Activated T-helper 1 cell treated with anti-CD3 and anti-CD28 coated beads, Interleukin-12 subunit alpha, Interleukin-12 subunit beta, Interleukin-2, Interleukin-4 antibody, amounts not matched to agents 30 ng/mL and 10 ng/mL and 1 ng/mL, durations not matched to agents 14 hours and 24 hours and 36 hours (primary cell): ENCODE measurements at places on chromosomes 13 and 19. TPM values are rescaled to one million over a fixed set of nuclear protein-coding genes. Genes with fewer than 3 reads are reported as not detected.

DNA sequence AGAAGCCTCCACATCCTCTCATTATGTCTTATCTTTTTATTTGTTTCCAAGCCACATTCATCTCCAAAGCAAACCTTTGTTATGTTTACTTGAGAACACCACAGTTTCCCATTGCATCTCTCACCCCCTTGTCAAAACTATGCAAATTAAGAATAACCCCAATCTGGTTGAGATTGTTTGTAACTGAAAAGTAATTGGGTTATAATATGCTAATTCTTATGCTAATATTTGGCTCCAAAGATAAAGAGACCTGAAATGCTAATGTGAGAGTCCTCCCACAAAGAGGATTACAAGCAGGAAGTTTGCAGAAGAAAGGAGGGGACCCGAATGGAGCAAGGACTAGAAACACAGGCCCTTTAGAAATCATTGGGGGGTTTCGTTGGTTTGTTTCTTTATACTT lies 92.9 kb upstream of the UBL3 start:
- H3K27ac ChIP-seq, result no peak overlapping the region
- H3K4me3 ChIP-seq, result no peak overlapping the region
- peaks cover 4% of the 10 kb centered on the region for H3K4me1 ChIP-seq
- H3K36me3 ChIP-seq, result peaks cover 3% of the 10 kb centered on the region
- peaks cover 5% of the 10 kb centered on the region for H3K27me3 ChIP-seq

GRCh38 chr13:66821551-66821950 lies 408.6 kb downstream of the PCDH9 start:
- H3K27me3 ChIP-seq, result no peaks in the 10 kb centered on the region
- no peak overlapping the region for H3K4me3 ChIP-seq
- H3K27ac ChIP-seq, result no peak overlapping the region
- no peaks in the 10 kb centered on the region for H3K4me1 ChIP-seq

Gene CEACAM4
- not detected in 2 replicates for total RNA-seq

Gene UBE2L5
- not detected in 2 replicates for total RNA-seq

- peaks cover 14% of the 10 kb centered on the region for H3K4me1 ChIP-seq
- DNase-seq, result no peak
- no peak overlapping the region for H3K27ac ChIP-seq
Observed at GRCh38 chr19:51346742-51347141, 4.8 kb upstream of the VSIG10L start.

GRCh38 chr13:69108486-69108885 lies 999.1 kb upstream of the ATXN8OS start:
- no peaks in the 10 kb centered on the region for H3K27me3 ChIP-seq
- H3K27ac ChIP-seq, result no peak overlapping the region
- H3K4me1 ChIP-seq, result no peaks in the 10 kb centered on the region
- H3K4me3 ChIP-seq, result no peak overlapping the region
